ENCODE measurements at places on chromosomes 6 and 20.
A peak's percentile ranks its signal among the peaks of the same experiment; 100 is the strongest.

GRCh38 chr6:63802606-63803206, 167.1 kb downstream of the PHF3 start:
- no peak for DNase-seq

GRCh38 chr20:64220891-64221527, 34.5 kb upstream of the PCMTD2 start:
- no peak for DNase-seq

GRCh38 chr6:113017353-113017752, 670.2 kb downstream of the RFPL4B start:
- DNase-seq: no peak

GRCh38 chr20:31695849-31696804, 26.5 kb downstream of the BCL2L1 start:
- no peak for DNase-seq

DNA sequence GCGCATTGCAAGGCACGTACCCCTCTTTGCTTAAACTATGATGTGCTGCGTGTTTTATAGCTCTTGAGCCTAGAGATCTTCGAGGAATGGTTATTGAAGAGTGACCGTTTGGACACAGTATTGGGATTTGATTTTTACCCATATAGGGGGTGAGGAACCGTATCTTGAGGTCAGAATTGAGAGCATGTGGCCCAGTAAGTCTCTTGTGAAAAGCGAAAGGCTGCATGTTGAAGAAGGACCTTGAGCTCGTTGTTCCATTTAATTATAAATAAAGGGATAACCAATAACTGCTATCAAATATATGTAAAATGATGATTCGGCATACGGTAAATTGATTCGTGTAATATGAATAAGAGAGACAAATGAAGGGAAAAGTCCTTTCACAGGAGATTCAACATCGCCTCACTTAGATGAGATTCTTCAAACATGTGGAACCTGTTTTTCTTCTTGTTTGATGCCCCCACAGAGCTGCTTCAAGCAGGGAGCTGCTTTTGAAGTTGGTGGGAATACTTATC, 66.6 kb downstream of the AKAP12 start:
- DNase-seq: no peak

- no peak for DNase-seq
Observed at GRCh38 chr6:111865909-111866546, 7.2 kb downstream of the FYN start.

- DNase-seq: no peak
Observed at GRCh38 chr6:13261464-13261994, 66.8 kb downstream of the TBC1D7 start.

GRCh38 chr6:169046483-169047192, 207.0 kb downstream of the THBS2 start:
- DNase-seq: no peak

DNA sequence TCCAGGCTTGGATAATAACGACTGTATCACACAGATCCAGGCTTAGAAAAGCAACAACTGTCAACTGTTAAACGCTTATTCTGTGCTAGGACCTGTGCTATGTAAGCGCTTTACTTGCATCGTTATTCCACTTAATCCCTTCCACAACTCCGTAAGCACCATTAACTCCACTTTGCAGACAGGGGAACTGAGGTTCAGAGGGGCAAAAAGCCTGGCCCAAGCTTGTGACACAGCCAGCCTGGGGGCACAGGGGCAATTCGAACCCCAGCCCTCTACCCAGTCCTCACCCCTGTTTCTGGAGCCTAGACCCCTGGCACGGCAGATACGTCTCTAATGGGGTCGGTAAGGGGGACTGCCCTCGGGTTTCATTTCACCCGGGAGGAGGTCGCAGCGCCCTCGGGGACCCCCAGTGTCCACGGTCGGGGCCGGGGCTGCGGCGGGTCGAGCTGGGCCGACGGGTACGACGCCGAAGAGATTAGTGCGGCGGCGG, 411 bp downstream of the DSN1 start:
- no peak for DNase-seq

- no peak for DNase-seq
Observed at GRCh38 chr6:111738156-111738555, 132.5 kb upstream of the TRAF3IP2 start.

GRCh38 chr6:150169609-150170008, 26.8 kb downstream of the PPP1R14C start:
- DNase-seq: no peak

- DNase-seq: no peak
Observed at GRCh38 chr20:33037456-33037855, 6.0 kb downstream of the BPIFB6 start.

DNA sequence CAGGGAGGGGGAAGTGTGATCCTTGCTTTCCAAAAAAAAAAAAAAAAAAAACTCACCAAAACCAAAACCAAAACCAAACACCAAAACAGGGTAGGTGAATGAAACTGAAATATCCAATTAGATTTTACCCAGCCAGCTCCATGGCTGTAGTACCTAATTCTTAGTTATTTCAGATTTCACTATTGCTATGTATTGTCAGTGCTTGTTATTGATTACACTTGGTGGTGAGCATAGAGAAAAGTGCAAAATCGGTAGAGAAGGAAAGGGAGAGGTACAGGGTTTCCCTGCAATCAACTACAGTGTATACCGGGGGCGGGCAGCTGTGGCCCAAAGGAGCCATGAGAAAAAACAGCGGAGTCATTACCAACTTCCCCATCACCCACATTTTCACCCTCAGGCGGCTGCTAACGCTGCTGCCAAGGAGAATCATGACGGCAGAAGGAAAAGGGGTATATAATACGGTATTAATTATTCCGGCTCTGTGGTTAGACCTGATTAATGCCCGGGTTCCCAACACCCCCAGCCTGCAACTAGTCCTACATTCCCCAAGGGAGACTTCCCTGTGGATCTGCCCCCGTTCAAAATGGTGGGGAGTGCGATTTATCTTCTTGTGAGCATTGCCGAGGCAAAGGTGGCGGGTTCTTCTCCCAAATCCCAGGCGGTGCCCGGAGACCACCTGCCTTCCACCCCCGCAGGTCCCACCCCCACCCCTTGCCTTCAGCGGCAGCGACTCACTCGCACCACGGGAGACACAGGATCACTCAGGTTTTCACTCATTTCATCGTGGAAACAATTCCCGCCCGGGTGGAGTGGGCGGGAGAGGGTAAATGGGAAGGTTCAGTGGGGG, at the start of gene C6orf62:
C6orf62 (minus strand) TSS at position 30 of the 847 bp plus-strand sequence. CDS start 486 bp downstream, outside the sequence.
- DNase-seq: peak; percentile 60

DNA sequence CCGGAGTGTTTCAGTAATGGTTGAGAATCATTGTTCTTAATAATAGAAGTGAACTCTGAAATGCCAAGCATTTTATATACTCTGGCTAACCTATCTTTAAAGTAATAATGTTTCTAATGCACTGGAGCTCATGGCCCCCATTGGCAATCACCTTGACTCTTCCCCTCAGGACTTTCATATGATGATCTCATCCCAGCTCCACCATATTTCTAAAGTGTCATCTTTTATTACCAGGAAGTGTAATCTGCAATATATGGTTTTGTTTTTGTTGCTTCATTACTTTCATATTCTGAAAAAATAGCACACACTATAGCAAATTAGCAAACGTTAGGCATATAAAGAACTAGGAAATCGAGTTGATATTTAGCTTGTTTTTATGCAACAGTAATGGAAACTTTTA, 60.3 kb downstream of the TULP4 start:
- DNase-seq: no peak
